ENCODE measurements at places on chromosomes 1 and 21.

GRCh38 chr21:25827513-25827912 is 92.7 kb downstream of the GABPA start:
- no peak for DNase-seq

- DNase-seq: no peak
These were observed 92.5 kb downstream of the SDCCAG8 start for GRCh38 chr1:243348331-243348730.

- no peak for DNase-seq
These were observed 183.4 kb upstream of the C1orf174 start for GRCh38 chr1:4083231-4084047.

GRCh38 chr1:4110888-4111287 is 210.8 kb upstream of the C1orf174 start:
- DNase-seq: no peak

DNA sequence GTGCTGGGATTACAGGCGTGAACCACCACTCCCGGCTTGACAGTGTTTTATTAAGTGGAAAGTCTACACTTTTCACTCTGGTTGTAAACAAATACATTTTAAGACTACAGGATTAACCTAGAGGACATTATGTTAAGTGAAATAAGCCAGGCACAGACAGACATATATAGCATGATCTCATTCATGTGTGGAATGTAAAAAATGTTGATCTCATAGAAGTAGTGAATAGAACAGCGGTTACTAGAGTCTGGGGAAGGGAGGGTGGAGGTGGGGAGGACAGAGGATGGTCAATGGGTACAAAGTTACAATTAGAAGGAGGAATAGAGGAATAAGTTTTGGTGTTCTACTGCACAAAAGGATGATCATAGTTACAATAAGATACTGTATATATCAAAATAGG is 16.9 kb downstream of the CTH start:
- no peak for DNase-seq

DNA sequence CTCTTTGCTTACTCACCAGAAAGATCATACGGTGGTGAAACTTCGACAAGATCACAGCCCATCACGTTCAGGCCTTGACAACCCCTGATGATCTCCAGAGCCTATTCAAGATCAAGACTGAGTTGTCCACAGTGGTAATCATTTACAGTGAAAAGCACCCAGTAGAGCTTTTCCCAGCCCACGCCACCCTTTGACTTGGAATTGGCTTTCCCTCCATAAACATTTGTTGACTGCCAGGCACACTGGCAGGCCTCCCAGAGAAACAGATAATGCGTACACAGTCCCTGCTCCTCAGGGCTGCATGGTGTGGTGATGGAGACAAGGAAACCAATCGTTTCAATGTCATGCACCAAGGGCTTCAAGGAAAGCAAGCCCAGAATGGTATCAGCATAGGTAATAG is 10.1 kb downstream of the AGMAT start:
- DNase-seq: no peak

GRCh38 chr1:159492575-159493323 is 43.1 kb downstream of the OR10J5 start:
- DNase-seq: no peak

DNA sequence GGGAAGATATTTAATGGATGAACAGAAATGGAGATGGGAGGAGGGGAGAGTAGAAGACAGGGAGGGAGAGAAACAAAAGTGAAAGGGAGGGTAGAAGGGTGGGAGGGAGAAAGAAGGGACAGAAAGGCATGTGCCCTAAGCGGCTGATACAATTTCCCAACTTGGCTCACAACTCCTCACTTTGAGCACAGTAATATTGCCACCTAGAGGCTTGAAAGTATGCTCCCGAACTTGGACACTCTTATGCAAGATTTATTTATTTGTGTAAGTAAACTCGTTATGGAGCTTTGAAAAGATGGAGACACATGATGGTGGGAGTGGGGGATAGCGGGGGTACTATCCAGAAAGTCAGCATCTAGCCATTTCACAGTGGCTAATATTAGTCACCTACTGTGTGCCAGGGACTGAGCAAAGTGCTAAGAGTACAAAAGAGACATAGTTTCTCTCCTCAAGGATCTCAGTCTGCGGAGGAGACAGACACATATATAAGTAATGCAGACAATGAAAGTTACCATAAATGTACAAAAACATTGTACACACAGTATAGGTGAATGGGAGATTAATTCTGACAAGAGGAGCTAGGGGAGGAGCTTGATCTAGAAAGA is 189.7 kb downstream of the SEC16B start:
- no peak for DNase-seq

- DNase-seq: peak; percentile 43
These were observed 96.3 kb upstream of the SLC44A3 start for GRCh38 chr1:94723894-94724293.

DNA sequence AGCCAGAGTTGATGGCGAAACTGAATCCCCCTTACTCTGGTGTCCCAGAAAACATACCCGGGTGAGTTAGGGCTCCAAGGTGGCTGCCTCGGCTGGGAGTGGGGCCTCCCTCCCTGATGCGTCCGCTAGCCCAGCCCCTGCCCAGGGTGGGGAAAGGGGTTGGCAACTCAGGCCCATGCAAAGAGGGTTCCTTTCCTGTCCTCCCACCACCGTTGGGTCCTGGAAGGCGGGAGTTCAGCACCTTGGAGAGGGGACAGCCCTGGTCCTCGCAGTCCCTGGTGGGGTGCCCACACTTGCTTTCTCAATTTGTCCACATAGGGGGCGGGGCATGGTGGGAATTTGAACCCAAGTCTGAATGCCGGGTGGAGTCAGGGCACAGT is 6.1 kb downstream of the SRM start:
- peak; percentile 81 for DNase-seq

DNA sequence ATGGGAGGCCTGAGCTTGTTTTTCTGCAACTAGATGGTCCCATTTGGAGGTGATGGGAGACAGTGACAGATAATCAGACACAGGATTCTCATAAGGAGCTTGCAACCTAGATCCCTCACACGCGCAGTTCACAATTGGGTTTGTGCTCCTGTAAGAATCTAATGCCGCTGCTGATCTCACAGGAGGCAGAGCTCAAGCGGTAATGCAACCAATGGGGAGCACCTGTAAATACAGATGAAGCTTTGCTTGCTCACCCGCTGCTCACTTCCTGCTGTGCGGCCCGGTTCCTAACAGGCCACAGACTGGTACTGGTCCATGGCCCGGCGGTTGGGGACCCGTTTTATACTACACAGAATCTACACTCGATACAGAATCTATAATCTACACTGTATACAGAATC is 52.6 kb upstream of the B3GALNT2 start:
- DNase-seq: no peak

DNA sequence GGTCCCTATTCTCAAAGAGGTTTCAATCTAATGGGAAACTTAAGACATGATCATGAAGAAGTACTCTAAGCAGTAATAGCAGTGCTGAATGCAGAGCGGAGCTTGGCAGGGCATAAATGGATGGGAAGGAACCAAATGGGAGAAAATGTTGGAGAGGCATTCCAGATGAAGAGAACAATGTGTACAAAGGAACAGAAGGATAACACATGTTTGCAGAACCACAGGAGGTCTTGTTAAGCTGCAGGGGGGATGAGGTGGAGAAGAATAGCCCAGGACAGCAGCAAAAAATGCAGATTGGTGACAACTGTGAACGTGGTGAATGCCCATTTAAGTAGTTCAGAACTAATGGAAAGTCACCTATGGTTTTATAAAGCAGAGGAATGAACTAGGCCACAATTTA is 99.1 kb downstream of the ASTN1 start:
- no peak for DNase-seq

DNA sequence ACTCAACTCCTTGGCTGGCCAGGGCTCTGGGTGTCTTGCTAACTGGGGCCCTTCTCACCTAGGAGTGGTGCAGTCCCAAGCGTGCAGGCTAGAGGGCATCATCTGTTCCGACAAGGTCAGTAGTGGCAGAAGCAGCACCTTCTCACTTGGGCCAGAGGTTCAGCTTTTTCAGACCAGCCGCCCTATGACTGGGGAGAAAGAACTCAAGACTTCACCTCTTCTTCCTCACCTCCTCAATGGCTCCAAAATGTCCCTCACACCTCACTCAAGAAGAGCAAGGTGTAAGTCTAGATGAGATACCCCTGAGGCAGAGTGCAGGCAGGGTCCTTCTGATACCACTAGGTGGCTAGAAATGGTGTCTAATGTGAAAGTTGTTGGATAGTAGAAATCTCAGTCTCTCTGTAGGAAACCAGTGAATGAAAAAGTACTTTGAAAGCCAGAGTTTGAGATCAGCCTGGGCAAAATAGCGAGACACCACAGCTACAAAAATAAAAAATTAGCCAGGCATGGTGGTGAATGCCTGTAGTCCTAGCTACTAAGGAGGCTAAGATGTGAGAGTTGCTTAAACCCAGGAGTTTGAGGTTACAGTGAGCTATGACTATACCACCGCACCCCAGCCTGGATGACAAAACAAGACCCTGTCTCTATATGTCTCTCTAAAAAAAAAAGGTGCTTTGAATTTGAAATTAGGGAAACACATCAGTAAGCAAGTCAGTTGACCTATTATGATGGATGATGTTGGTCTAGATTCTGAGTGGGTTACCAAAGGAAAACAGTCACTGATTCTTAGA is 8.6 kb upstream of the IL20 start:
- no peak for DNase-seq

DNA sequence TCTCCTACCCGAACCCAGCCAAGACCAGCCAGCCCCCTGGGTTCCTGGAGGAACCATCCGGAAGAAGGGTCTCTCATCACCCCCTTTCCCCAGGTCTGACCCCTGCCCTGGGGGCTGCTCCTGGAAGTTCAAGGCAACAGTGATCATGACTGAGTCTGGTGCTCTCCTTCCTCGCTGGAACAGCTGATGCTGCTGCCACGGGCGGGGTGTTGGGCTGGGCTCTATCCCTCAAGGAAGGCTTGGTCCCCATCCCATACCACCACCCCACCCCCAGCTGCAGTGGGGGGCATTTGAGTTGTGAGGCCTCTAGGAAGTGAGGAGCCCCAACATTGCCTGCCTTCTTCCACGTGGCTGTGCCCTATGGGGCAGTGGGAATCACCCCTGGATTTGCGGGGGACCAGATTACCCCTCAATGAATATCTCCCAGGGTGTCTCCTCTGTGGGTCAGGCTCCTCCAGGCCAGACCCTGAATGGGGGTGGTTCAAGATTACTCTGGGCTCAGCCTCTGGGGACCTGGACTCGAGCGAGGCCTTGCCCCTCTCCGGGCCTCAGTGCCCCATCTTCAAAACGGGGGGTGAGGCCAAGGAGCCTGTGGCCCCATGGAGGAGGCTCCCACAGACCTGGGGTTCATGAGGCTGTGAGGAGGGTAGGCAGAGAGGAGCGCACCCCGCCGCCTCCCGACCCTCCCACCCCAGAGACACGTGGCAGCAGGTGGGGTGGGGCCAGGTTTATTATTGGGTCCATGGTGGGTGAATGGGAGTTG is 2.8 kb downstream of the MASP2 start:
- no peak for DNase-seq

DNA sequence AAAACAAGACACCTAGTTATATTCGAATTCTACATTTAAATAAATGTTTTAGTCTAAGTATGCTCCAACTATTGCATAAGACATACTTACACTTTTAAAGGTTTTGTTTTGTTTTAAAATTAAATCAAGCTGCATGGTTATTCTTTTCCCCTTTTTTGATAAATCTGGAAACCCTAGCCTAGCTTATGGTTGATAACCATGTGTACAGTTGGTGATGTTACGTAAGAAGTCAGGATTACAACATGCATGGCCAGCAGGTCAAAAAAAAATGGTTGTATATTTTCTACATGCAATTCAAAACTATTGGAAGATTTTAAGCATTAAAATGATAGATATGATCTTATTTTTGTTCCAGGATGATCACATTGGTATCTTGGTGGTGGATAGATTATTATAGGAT is 1600.6 kb downstream of the PLA2G4A start:
- DNase-seq: no peak

GRCh38 chr1:201176940-201177339 is 13.7 kb upstream of the IGFN1 start:
- DNase-seq: peak; percentile 45

DNA sequence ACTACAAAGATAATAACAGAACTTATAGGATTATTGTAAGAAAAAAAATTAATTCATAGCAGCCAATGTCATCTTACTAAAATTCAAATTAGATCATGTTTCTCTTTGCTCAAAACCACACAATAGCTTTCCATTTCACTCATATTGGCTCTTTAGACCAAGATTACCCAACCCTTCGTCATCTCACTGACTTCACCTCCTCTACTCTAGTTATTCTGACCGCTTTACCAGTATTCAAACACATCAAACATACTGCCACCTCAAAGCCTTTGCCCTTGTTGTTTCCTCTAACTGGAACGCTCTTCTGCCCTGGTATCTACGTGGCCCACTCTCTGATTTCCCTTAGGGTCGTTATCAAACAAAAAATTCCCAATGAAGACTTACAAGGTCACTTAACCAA is 1.7 kb downstream of the ANGPTL3 start:
- no peak for DNase-seq

DNA sequence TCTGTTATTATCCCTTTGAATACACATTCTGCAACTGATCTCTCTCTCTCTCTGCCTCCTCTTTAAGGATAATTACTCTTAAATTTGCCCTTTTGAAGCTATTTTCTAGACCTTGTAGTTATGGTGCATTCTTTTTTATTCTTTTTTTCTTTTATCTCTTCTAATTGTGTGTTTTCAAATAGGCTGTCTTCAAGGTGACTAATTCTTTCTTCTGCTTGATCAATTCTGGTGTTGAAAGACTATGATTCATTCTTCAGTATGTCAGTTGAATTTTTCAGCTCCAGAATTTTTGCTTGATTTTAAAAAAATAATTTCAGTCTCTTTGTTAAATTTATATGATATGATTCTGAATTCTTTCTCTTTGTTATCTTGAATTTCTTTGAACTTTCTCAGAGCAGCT is 95.6 kb upstream of the GPR52 start:
- no peak for DNase-seq

DNA sequence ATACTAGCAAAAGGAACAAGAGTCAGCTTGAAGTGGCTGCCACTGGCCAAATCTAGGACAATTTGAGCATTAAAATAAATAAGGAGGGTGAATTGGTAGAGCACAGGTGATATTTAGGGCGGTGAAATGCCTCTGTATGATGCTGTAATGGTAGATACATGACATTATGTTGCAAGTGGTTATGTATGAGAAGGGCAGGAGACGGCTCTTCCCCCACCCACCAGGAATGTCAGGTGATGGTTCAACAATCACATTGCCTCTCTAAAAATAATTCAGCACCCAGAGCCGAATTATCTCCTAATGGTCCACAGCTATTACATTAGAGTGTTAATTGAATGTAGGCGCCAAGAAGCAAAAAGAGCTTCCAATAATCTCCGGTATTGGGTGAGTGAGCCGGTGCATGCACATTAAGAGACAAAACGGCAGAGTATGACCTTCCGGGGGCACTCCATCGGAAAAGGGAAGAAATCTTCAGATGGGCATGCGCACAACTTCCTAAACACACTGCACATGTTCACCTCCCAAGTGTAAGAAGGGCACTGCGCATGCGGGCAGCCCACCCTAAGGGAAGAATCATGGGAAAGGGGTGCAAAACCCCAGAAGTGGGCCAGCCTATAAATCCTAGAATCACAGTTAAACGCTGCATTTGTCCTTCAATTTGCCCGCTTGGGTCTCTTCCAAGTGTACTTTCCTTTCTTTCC is 6.8 kb upstream of the IFNAR1 start:
- no peak for DNase-seq

GRCh38 chr1:15094056-15094455 is 59.5 kb upstream of the TMEM51 start:
- no peak for DNase-seq

GRCh38 chr1:22131875-22132486 is 10.9 kb downstream of the WNT4 start:
- DNase-seq: peak; percentile 84

- DNase-seq: peak; percentile 43
These were observed 24.6 kb downstream of the WNT3A start for GRCh38 chr1:228031276-228031995.

- no peak for DNase-seq
These were observed 86.8 kb downstream of the ZC3H11B start for GRCh38 chr1:219526074-219526473.

All from islet precursor cell (in vitro differentiated cells).